ENCODE measurements at places on chromosomes 2 and 18.

- DNase-seq: no peak
Observed at GRCh38 chr2:7040547-7040946, 123.3 kb downstream of the RNF144A start.

DNA sequence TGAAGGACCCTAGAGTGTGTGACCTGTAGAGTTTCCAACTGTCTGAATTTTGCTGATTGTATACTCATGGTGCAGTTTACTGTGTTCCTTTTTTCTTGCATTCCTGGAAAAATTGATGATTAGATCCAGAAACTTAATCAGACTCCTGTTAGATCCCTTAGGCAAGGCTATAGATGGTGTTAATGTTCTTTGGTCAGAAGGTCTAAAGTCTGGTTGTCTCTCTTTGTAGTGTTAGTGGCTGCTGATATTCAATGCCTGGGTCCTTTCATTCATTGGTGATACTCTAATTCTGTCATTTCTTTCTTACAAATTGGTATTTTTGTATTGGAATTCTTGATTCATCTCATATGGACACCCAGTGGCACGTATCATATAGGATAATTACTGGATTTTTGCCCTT, 6.3 kb downstream of the CCNT2 start:
- DNase-seq: no peak

DNA sequence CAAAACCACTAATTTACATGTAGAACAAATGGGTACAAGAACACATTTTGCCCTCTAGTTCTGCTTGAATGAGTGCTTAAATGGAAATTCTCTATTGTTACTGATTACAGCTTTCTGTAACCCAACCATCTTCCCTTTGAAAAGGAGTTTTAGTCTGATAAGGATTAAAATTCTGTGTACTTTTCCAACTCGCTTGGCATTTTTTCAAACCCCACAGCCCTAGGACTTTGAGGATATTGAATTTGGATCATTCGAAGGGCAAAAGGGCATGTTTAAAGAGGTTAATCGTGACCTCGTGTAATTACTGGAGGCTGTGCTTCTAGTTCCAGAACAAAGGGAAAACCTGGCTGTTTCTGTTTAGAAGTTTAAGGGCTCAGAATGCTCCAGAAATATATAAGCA, 432.3 kb downstream of the PID1 start:
- DNase-seq: no peak

- no peak for DNase-seq
Observed at GRCh38 chr18:8969639-8970390, 132.7 kb upstream of the NDUFV2 start.

GRCh38 chr2:29700560-29700959, 220.8 kb downstream of the ALK start:
- no peak for DNase-seq

GRCh38 chr2:227153307-227153706, 10.7 kb downstream of the COL4A4 start:
- no peak for DNase-seq

- no peak for DNase-seq
Observed at GRCh38 chr2:227818675-227819397, 5.2 kb downstream of the CCL20 start.

DNA sequence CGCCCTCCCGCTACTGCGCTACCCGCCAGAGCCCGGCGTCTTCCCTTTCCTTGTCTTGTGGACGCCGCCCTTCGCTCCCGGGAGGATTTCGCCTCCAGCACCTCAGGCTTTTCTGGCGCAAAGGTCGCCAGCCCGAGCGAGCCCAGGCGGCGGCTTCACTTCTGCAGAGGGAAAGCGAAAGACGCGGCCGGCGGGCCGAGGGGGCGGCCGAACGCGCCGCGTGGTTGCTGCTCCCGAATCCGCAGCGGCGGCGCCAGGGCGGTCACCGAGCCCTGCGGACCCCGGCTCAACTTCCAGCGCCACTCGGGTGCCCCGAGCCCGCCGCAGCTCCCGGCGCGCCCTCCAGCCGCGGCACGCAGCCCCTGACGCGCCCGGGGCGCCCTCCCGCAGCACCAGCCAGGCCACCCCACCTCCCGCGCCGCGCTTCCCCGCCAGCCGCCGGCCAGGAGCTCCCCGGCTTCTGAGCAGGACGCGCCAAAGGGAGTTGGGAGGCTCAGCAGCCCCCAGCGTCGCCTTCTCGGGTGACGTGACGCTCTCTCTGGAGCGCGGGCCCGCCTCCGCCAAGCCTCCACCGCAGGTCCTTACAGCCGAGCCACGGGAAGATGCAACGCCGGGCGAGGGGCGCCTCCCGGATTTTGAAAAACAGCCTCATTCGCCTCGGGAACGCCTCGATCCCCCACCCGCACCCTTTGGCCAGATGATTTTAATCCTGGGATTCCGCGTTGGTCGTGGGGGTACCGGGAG, 84.9 kb upstream of the EPB41L3 start:
- no peak for DNase-seq

DNA sequence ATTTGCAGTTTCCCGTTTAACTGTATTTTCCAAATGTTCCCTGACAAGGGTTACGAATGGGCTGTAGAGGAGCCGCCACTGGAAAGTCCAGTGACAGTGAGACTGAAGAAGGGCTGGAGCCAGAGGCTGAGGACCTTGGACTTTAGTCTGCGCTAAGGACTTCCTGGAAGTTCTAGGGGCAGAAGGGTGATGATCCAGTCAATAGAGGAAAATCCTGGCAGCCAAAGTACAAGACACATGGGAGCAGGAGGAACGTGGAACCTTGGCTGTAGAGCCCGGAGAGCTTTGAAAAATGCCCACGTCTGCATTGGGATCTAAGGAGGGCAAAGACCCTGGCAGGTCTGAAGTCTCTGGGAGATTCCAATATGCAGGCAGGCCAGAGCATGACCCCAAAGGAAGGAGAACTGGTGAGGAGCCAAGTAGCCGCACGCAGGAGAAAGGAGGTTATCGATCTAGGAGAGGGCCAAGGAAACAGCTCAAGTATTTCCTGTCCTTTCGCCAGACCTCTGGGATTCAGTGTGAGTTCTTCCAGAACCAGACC, 28.5 kb downstream of the MBP start:
- DNase-seq: no peak

DNA sequence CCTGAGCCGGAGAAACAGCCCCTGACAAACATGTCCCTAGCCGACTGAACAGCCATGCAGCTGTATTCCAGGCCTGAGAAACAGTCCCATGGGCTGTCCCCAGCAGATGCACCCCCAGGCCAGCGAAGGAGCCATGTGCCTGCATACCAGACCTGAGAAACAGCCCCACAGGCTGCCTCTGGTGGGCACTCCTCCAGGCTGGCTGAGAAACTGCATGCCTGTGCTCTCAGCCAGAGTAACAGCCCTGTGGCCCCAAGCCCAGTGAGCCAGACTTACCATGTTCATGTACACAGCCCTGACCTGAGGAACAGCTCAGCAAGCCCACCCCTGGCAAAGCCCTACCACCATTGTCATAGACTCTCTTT, 24.8 kb downstream of the BOLL start:
- DNase-seq: no peak

DNA sequence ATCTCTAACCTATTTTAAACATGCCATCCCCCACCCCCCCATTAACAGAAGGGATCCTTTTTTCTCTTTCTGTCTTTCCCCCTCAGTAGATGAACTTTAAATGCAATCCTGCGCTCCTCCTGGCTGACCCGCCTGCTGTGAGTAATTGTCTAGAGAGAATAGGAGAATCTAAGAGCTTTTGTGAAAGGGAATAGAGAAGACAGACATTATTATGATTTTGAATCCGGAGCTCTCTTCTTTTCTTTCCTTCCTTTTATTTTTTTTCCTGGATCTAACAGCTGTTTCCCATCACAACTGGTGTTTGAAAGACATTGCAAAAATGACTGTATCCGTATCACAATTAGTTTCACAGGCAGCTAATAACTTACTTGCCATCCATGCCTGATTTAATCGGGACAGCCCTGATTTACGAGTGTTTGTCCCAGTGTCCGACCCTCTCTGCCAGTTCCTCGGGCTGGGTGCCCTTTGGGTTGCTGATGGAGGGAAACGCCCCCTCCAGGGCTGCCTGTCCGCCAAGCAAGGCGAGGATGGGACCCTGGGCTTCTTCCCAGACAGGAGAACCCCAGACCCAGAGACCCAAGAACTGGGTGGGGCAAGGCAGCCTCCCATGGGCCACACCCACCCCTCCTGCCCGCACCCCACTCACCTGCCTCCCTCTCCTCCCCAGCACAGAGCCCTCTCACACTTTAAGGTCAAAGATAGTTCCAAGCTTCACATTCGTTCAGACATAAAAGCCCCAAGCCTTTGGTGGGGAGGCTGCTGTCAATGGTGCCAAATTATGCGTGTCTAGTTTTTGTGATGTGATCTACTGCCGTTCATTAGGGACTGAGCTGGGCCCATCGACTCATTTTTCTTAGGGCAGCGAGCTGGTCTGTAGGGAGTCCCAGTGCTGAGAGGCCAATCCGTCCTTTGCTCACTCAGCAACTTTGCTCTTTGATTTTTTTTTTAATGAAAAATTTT, 231.7 kb downstream of the ZNF516 start:
- peak; percentile 64 for DNase-seq

- DNase-seq: no peak
Observed at GRCh38 chr2:20667151-20667530, 197 bp downstream of the GDF7 start.

GRCh38 chr18:37476182-37476581, 89.4 kb downstream of the CELF4 start:
- peak; percentile 67 for DNase-seq

DNA sequence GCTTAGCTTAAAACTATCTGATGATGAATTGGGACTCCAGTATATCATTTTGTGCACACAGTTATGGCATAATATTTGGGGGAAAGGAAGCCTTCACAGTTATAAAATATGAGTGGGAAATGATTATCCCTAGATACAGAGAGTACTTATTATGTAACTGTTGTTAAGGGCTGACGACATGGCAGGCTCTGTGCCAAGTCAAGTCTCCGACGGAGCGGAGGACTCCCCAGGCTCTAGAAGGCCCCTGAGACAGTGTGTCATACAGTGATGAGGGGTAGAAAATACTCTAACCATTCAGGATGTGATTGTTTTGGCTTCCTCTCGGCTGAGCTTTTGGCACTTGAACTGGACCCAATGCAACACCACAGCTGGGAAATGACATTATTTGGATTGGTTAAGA, 211.8 kb downstream of the SLC8A1 start:
- no peak for DNase-seq

DNA sequence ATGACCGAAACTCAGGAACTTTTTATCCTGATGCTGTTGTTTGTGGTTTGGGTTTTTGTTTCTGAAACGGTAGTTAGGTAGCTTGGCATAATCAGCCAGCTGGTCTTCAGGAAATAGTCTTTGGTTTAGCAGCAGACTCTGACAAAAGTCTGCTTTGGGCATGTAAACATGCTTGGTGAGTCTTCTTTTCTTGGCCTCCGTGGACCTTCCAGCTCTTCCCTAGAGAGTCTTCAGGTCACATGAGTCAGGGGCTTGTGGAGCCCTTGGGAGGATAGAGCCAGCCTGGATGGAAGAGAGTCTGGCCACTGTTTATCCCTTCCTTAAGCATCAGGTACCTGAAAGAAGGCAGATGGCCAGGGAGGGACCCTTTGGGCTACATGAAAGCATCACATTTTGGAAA, 154.5 kb downstream of the MGAT5 start:
- DNase-seq: no peak

GRCh38 chr2:220281771-220282170, 654.3 kb downstream of the SLC4A3 start:
- no peak for DNase-seq

DNA sequence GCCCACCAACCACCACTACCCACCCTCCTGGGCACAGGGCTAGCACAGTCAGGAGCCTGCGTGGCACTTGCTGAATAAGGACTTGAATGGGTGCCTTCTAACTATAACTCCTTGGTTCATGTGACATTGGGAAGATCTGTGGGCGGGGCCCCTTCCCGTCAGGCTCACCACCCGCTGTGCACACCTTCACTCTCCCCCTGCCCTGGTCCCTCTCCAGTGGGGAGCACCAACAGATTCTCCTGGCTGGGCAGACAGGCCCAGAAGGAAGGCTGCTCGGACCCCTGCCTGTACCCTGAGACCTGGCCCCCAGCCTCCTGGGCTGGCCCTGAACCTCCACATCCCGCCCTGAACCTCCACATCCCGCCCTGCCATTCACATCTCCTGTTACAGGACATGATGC, 33.4 kb upstream of the POMC start:
- no peak for DNase-seq

- no peak for DNase-seq
Observed at GRCh38 chr2:237492137-237492890, 5.3 kb downstream of the MLPH start.

GRCh38 chr2:219766658-219767057, 139.2 kb downstream of the SLC4A3 start:
- no peak for DNase-seq

- peak; percentile 56 for DNase-seq
Observed at GRCh38 chr2:200471324-200471848, 38.5 kb downstream of the KCTD18 start.

DNA sequence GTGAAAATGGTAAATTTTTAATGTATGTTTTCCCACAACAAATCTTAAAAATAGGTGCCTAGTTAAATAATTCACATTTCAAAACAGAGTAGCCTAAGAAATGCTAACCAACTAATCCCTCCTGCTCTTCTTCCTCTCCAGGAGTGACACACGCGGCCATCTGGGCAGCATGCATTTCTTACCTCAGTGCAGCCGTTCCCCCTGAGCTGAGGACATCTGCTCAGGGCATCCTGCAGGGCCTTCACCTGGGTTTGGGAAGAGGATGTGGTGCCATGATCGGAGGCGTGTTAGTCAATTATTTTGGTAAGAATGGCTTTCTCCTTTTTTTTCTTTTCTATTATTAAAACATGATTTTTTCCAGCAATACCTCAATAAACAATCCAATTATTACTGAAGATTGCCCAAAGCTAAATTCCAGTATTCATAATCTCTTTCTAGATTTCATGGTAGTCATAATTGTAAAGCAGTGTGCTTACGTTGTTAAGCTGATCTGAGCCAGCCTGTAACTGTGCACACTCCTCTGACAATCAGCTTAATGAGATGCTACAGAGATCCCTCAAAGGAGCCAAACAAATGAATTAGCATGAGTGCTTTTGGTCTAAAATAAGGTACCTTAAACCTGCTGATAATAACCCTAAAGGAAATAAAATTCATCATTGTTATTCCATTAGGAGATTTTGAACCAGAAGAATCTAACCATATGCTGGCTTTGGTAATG, 45.8 kb downstream of the NEMP2 start:
- DNase-seq: no peak

GRCh38 chr2:31387850-31388249, 26.7 kb downstream of the XDH start:
- DNase-seq: no peak

GRCh38 chr2:16700551-16701259, 35.1 kb upstream of the CYRIA start:
- DNase-seq: no peak

GRCh38 chr2:79876430-79876829, 363.6 kb downstream of the CTNNA2 start:
- no peak for DNase-seq

- no peak for DNase-seq
Observed at GRCh38 chr2:239193401-239193811, 207.4 kb downstream of the HDAC4 start.

GRCh38 chr2:205323929-205324328, 358.4 kb upstream of the NRP2 start:
- DNase-seq: no peak

- no peak for DNase-seq
Observed at GRCh38 chr2:63544017-63544627, 44.2 kb downstream of the WDPCP start.
